ENCODE measurements at places on chromosomes 3 and 15. TPM values are rescaled to one million over a fixed set of nuclear protein-coding genes. Genes with fewer than 3 reads are reported as not detected.

DNA sequence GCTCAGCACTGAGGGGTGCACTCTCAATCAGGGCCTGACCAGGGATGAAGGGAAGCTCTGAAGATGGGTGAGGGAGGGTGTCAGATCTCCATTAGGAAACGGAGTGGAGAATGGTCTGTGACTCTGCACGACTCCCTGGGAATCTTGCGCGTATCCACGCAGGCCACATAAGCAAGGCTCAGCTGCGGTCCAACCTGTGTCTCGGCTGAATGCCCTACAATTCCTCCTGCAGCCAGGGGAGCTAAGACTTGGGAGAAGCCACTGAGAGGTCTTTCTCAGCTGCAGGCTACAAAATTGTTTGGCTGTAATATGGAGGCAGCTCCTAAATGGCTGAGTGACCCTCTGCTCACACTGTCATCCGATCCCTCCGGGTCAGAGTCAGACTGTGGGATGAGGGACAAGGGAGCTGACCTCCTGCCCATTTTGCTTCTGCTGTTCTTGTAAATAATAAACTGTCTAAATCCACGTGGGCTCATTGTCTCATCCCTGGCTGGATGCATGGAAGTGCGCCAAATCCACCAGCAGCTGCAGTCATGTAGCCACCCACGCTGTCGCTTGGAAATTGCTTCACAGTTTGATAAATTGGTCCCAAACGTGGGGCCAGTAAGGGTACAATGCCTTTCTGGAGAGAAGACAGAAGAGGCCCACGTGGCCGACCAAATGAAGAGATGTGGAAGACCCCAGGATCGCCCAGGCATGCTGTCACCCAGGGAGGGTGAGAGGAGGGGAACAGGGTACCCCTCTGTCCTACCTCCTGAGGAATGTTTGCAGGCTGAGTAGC is 30.5 kb downstream of the ALS2CL start:
- DNase-seq, result no peak
- H3K27me3 ChIP-seq, result no peaks in the 10 kb centered on the region
- H3K4me3 ChIP-seq, result no peak overlapping the region
- H3K27ac ChIP-seq, result no peak overlapping the region
- peaks cover 11% of the 10 kb centered on the region for H3K4me1 ChIP-seq

- H3K36me3 ChIP-seq, result peaks cover 64% of the 10 kb centered on the region
- H3K27ac ChIP-seq, result no peak overlapping the region
- H3K4me1 ChIP-seq, result no peaks in the 10 kb centered on the region
- no peaks in the 10 kb centered on the region for H3K27me3 ChIP-seq
These were observed 42.8 kb downstream of the PTPN23 start for GRCh38 chr3:47423548-47424145.

DNA sequence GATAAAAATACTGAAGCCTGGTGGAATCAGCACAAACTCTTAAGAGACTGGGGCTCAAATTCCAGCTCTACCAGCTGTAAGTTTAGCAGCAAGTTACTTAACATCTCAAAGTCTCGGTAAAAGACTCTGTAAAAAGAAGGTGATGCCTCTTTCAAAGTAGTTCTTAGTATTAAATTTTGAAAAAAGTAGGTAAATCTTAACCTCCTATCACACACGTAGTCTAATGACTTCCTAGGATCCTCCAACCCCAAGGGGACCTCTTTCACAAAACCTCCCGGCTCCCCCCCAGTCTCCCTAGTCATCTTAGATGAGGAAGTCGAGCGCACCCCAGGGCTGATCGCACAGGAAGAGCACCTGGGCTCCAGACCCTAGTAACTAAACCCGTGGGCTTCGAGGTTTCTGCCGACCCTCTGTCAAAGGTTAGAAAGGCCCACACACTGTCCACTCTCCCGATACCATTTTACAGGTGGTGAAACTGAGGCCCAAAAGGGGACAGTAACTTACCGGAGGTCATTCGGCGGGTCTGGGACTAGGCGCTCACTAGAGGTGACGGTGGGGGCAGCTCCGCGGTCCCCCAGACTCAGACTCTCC is 427 bp downstream of the MBD4 start:
- DNase-seq, result no peak
- H3K4me3 ChIP-seq, result peak overlapping the region; percentile 96
- H3K27me3 ChIP-seq, result no peaks in the 10 kb centered on the region
- H3K36me3 ChIP-seq, result peaks cover 46% of the 10 kb centered on the region
- H3K27ac ChIP-seq, result no peak overlapping the region

DNA sequence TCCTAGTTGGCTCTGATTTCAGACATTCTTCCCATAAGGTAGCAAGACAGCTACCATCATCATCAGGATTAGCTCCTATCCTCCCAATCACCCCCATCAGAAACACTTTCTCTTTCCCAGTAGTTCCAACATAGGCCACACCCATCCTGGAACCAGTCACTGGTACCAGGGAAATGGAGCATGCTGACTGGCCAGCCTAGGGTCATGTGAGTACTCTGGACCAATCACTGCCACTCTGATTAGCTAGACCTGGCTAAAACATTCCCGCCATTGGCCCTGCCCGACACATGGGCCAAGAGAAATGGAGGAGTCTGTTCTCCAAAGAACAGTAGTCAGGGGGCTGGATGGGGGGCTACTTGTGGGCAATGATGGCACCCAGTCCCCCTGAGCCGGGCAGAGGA is 12.4 kb downstream of the EFCC1 start:
- DNase-seq, result no peak
- H3K36me3 ChIP-seq, result no peaks in the 10 kb centered on the region
- no peak overlapping the region for H3K4me3 ChIP-seq
- no peak overlapping the region for H3K27ac ChIP-seq
- H3K27me3 ChIP-seq, result no peaks in the 10 kb centered on the region
- H3K4me1 ChIP-seq, result no peaks in the 10 kb centered on the region

- peak overlapping the region; percentile 39 for H3K4me3 ChIP-seq
- no peak overlapping the region for H3K27ac ChIP-seq
- H3K27me3 ChIP-seq, result peaks cover 80% of the 10 kb centered on the region
These were observed 3.7 kb downstream of the ISL2 start for GRCh38 chr15:76340198-76340802.

The PP2D1 gene
- total RNA-seq, result not detected

The METTL6 gene
- 25.6 TPM for total RNA-seq
